Activated effector memory CD4-positive, alpha-beta T cell treated with anti-CD3 and anti-CD28 coated beads, Interleukin-2, amount 50 U/mL, for 16 hours (primary cell): ENCODE measurements at places on chromosomes 11 and 22.

DNA sequence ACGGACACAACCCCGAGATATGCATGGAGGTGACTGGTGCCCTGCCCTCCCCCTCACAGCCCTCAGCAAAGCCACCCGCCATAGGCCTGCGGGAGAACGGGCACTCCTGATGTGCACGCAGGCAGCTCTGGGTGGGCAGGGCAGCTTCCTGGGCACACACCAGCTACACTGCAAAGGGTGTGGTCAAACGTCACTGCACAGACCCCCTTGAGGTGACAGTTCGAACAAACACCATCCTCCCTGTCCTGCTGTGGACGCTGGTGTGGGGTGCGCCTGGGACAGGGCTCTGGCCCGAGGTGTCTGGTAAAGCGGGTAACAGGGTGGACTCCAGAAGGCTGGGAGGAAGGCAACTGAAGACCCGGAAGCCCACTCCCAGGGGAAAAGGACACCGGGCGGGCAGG is 21.9 kb upstream of the MOB2 start:
- DNase-seq: no peak

GRCh38 chr11:43747130-43747802 is 66.7 kb downstream of the HSD17B12 start:
- DNase-seq: no peak

GRCh38 chr22:37633625-37634416 is 5.6 kb upstream of the SH3BP1 start:
- peak; percentile 83 for DNase-seq

DNA sequence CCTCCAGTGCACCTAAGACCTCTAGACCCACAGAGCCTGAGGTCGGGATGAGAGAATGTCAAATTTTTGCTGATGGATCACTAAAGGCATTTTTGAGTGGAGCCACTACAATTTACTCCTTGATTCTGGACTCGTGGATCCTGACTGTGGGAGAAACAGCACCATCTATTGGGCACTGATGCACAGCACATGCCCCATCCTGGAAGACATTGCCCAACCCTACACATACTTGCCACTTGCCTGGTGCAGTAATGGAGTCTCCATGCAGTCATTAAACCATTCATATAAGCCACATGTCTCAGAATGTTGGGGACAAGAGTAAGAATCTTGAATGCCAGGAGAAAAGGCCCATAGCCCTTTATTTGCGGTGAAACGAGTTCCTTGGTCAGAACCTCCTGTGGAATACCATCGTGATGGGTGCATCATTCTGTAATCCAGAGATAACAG is 103.9 kb downstream of the GGTLC2 start:
- DNase-seq: peak; percentile 72
